ENCODE measurements at places on chromosomes 2 and 18.

DNA sequence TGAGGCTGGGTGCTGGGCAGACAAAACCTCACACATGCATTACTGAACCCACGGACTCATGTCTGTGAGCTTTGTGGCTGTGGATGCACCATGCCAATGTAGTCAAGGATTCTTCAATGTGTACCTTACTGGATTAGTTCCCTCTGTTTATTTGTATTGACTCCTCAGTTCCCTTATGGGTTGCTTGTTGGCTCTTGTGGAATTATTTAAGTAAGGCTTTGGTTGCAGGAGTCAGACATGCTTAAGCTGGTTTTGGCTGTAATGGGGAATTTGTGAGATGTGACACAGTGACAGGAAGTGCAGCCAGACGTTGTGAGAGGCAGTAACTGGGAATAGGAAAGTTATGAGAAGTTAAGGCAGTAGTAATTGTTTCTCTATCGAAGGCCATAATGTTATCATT, 13.6 kb upstream of the IL1RN start:
- DNase-seq: no peak

GRCh38 chr2:100151310-100151709, 8.9 kb upstream of the AFF3 start:
- no peak for DNase-seq

- DNase-seq: no peak
Observed at GRCh38 chr2:191740016-191740419, 62.1 kb downstream of the NABP1 start.

DNA sequence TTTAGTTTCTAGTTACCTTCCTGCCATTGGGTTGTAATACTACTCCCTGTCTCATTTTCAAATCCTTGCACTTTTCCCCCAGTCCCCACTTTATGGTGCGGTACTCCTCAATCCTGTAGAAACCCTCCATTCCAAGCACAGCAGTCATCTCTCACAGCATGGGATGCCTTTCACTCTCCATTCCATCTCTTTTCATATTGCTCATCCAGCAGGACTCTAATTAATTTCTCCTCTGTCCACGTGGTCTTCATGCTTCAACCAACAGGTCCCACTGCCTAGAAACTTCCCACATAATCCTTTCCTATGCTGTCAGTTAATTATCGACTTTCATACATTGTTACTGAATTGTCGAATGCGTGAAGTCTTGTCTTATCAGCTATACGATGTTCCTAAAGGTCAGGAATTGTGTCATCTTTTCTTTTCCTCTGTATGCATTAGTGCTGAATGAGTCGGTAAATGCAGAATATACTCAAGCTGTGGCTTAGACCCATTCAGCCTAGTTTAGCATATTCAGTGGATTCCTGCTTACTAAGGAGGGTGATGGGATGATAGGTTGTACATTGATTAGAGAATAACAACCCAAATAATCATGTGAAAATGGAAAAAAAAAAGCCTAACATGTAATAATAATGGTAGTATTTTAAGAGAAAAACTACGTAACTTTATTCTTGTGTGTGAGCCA, 89.7 kb downstream of the CRIM1 start:
- DNase-seq: no peak

DNA sequence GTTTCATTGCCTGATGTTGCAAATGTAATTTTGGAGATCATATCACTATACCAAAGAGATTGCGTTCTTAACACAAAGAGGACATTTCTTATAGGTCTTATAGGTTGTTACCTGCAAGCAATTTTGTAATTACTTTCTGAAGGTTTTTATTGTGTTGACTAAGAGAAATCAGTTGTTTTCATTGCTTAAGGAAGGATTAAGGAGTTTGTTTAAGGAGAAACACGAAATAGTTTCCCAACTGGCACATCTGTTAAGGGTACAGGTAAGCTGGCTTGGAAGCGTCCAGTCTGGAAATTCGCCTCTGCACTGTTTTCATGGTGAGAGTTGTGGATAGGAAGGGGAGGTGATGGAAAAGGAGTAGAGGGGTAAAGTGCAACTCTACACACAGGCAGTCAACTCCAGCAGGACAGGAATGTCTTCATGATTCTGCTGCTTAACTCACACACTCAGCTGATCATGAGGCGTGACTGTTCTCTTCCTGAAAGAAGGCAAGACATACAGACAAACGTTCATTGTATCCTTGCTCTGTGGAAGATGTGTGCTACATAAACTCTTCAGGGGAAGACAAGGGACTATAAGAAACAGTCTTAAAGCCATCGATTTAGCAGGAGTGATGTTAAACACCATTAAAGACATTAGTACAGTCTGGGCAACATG, 61.4 kb upstream of the ACSL3 start:
- DNase-seq: no peak

- DNase-seq: no peak
Observed at GRCh38 chr2:12649602-12650400, 66.9 kb upstream of the TRIB2 start.

DNA sequence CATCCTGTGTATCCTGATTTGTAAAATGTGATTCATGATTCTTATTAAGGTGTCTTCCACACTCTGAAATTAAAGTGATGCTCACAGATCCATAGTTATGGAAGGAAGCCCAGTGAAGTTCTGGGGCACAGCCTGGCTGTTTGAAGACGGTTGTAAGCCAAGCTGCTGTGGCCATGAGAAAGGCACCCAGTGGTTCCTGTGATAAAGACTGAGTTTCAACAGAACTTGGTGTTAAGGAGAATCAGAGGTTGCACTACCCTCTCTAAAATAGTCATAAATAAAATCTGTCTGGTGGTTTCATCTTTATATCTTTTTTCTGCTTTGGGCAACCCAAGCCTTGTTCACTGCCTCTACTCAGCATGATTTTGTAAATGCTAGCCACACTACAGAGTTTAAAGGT, 32.2 kb upstream of the SPOPL start:
- no peak for DNase-seq
